Stimulated activated CD8-positive, alpha-beta memory T cell treated with anti-CD3 and anti-CD28 coated beads, Interleukin-15, amount 100 ng/mL, for 1 hour (primary cell): ENCODE measurements at places on chromosomes 7 and 10.

DNA sequence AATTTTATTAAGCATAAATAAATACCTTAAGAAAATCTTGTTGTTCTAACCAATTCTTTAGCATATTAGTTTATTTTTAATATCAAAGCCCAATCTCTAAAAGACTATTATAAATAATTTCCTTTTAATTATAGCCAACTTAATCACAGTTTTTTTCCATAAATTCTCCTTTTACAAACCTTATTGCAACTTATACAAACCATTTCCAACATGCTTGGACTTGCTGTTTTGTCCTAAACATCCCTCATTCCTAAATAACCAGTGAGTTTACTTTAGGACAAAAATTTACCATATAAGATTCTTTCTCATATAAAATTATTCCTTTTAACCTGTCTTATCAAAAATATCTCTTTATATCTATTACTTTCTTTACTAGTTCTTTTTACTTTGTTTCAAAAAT is 25.2 kb upstream of the LSM8 start:
- DNase-seq = no peak

DNA sequence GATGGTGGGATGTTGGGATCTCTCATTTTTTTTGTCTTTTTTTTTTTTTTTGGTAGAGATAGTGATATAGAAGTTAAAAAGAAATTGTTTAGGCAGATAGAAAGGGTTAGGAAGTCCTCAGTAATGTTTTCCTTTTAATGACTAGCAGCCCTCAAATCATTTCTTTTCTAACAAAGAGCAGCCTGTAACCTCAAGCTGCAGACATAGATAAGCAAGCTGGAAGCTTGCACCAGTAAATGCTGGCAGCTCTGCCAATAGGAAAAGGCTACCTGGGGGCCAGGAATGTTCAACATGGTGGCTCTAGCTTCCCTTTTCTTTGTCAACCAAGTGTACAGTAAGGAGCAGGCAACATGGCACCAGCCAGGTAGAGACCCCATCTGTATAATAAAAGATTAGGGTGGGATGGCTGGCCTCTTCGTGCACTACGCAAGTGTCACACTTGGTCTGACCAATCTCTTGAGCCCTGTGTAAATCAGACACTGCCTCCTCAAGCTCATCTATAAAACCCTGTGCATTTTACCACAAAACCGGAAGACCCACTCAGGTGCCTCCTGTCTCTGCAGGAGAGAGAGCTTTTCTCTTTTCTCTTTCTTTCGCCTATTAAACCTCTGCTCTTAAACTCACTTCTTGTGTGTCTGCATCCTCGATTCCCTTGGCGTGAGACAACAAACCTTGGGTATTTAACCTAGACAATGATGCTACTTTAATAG is 212.9 kb downstream of the SNX10 start:
- DNase-seq = no peak

DNA sequence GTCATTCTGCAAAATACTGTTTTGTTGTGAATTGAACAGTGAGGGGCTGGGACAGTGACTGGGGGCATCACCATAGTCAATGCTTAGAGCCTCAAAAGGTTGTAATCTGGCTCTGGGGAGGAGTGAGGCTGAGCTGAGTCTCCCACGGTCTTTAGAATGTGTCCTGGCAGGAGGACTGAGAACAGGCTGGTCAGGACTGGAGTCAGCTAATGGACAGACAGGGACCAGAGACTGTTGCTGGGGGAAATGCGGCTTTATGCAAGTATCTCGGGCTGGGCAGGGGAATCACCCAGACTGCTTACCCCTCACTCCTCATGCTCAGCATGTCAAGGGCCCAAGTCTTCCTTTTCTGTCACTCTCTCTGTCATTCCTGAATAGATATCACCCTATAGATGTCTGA is 346.5 kb downstream of the TYW1 start:
- no peak for DNase-seq

DNA sequence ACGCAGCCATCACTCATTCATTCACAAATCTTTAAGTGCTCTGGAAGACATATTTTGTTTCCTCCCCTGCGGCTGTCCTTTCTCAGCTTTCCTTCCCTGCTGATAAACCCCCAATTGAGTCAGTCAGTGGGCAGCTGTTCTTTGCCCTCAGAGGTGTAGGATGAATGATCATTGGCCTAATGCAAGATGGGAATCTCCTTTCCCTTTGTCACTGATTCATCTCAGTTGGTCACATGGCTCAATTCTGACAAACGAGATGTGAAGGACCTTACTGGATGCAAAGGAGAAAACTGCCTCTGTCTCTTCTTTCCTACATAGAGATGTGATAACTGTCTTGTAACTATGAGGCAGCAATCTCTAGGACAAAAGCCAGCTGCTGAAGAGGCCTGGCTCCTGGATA is 44.6 kb downstream of the COL28A1 start:
- DNase-seq = no peak

- no peak for DNase-seq
These were observed 440 bp upstream of the MINDY3 start for GRCh38 chr10:15860692-15861201.
